T-helper 9 cell (primary cell): ENCODE measurements at places on chromosomes 4 and X.

DNA sequence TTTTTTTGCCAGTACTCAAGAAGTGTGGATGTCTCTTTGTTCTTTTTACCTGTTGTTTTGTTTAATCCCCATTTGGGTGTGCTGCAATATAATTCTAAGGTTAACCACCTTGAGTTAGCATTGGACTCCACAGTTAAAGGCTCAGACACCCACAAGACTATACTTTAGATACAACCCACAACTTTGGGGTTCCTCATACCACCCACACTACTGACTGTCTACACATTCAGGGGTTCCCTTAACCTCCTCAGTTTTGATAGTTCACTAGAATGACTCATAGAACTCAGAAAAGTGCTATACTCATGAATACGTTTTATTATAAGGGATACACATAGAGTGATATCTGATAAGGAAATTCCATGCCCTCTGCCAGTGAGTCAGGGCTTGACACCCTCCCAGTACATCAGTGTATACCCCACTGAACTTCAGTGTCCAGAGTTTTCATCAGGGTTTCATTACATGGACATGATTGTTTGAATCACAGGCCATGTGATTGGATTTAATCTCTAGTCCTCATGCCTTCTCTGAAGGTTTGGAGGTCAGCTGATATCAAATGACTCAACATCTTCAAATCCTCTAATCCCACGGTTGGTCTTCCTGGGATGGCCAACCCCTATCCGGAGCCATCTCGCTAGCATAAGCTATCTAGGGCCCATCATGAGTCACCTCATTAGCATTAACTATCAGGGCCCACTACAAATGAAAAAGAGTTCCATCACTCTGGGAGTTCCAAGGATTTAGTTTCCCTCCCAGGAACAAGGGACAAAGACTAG lies 357.7 kb upstream of the EMCN start:
- no peak for DNase-seq

DNA sequence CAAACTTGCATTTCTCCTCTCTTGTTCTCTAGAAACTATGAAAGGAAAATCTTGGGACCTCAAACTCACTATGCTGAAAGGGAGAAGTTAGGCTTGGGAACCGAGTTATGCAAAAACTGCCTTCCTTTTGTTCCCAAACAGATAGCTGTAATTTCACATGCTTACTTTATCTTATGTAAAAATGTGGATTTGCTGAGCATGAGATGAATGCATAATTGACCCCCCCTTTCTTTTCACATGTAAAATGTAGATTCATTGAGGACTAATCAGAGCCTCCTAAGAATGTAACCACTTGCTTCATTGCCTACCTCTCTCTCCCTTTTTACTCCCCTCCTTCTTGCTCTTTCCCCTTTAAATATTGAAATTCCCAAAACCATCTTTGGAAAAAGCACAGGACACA lies 18.0 kb downstream of the TBC1D9 start:
- DNase-seq = no peak

DNA sequence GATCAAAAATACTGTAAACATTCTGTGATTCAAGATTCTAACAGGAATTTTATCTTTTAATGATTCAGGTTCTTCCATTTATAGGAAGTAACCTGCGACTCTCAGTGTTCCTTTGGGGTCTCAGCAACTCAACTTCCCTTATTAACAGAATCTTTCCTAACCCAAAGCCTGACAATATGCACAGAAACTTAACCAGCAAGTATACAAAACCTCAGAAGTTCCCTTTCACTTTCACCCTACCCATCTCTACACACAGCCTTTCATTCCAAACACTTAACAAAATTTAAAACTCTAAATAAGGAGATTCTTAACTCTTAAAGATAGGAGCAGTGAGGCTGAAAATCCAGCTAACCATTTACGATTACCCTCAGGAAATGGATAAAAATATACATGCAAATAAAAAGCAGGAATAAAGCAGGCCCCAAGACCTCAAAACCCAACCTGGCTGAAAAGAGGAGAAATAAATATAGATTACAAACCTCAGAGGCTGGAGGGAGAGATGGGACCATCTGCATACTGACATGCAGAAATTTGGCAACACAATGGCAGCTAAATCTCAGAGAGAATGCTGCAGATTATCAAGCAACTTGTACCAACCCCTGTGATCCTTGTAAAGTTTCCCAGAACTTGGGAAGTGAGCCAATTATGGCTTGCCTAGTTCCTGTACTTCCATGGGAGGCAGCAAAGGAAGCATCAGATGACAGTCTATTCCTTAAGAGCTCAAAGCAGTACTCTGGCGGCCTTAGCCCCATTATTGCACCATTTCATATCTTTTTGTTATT lies 101.0 kb downstream of the ATP11C start:
- no peak for DNase-seq

- DNase-seq = no peak
Measured at GRCh38 chr4:16066586-16067128, 17.2 kb downstream of the PROM1 start.

GRCh38 chr4:183823434-183823833 lies 81.7 kb upstream of the STOX2 start:
- no peak for DNase-seq

DNA sequence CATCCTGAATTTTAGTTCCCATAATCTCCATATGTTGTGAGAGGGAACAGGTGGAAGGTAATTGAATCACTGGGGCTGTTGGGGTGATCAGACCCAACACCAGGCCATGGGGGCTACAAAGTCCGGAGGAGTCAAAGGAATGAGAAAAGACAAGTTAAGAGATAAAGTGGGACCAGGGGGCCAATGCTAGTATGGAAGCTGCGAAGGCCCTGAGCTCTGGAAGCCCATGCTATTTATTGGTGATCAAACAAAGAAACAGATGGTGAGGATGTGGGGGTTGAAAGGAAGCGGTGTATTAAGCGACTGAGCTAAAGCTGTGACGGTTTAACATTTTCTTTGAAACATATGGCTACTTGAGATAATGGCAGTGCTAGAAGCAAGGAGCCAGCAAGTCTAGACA lies 132.8 kb downstream of the PDGFC start:
- DNase-seq = no peak

DNA sequence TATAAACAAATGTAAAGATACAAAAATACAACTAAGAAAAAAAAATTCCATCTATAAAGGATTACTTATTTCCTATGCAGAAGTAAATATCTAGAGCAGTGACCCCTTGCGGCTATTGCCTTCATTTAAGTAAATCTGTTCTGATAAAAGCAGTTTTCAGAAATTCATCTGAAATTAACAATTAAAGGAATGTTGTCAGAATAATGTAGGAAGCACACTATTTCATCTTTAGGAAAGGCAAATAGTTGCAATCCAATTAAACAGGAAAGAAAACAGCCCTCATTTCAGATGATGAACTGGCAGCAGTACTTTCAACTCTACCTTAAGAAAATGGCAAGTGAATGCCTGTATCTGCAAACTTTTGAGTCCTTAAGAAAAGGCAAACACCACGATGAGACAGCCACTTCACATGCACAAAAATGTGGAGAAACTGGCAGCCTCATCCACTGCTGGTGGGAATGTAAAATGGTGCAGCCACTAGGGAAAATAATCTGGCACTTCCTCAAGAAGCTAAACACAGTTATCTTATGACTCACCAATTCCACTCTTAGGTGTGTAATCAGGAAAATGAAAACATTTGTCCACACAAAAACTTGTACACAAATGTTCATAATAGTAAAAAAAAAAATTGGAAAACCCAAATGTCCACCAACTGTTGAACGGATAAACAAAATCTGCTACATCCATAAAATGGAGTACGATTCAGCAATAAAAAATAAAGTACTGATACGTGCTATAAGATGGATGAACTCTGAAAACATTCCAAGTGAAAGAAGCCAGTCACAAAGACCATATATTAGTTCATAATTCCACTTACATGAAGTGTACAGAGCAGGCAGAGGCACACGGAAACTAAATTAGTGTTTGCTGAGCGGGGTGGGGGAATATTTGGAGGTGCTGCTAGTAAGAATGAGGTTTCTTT lies 2.0 kb upstream of the THAP9 start:
- DNase-seq = no peak

- peak; percentile 54 for DNase-seq
Measured at GRCh38 chr4:1604706-1605205, 79.4 kb downstream of the FAM53A start.

GRCh38 chr4:144820728-144821085 lies 174.8 kb downstream of the HHIP start:
- DNase-seq = no peak

- no peak for DNase-seq
Measured at GRCh38 chrX:101223226-101223625, 3.6 kb downstream of the DRP2 start.

GRCh38 chrX:150119323-150119722 lies 181.0 kb upstream of the EOLA2 start:
- DNase-seq = no peak

DNA sequence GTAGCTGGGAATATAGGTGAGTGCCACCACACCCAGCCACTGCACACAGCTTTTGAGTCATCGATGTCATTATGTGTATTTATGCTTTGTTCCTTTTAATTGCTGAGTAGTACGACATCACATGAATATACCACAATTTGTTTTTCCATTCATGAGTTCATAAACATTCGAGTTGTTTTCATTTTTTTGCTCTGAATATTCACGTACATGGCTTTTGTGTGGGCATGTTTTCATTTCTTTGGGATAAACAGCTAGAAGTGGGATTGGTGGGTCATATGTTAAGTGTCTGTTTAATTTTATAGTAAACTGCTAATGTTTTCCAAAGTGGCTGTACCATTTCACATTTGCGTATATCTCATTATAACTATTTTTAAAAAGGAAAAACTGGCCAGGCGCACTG lies 45.1 kb upstream of the KDR start:
- no peak for DNase-seq

- DNase-seq = no peak
Measured at GRCh38 chr4:11537846-11538245, 109.2 kb upstream of the HS3ST1 start.

GRCh38 chrX:75228854-75229253 lies 45.0 kb upstream of the UPRT start:
- DNase-seq = no peak

DNA sequence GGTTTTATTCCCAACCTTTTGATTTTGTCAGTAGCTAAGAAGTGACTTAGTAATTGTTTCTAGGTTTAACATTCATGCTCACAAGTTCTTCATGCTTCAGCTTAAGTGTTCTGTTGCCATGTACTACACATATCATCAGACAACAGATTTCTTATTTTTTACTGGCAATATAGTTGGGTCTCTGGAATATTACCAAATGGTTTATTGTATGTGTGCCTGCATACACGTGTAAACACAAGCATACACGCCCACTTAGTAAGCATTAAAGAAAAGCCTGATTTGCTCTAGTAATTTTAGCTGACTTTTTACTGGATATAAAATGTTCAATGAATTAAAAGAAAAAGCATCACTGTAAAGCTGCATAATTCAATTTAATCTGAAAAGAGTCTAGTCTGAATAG lies 199.8 kb downstream of the CAMK2D start:
- no peak for DNase-seq

GRCh38 chr4:113209153-113209552 lies 159.7 kb downstream of the ANK2 start:
- DNase-seq = no peak

DNA sequence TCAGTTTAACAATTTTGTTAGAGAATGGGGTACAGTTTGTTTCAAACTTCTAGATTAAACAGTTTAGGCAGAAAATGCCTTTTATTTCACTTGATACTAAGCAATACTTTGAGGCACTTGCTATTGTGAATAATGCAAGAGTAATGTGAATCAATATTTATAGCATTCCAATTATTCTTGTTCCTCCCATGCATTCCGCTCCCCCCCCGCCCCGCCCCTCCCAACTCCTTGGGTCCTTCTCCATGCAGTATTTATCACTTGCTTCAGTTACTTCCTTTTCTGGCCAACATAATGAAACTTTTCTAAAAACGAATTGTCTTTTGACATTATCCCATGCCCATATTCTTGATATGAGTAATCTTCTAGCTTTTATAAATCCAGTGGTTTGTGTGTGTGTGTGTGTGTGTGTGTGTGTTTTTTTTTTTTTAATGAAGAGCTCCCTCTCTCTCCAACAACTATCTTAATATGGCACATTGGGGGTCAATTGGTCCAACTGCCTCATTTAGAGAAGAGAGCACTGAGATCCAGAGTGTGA lies 1.6 kb downstream of the BANK1 start:
- DNase-seq = no peak

- no peak for DNase-seq
Measured at GRCh38 chr4:111854494-111855087, 290.7 kb upstream of the FAM241A start.

DNA sequence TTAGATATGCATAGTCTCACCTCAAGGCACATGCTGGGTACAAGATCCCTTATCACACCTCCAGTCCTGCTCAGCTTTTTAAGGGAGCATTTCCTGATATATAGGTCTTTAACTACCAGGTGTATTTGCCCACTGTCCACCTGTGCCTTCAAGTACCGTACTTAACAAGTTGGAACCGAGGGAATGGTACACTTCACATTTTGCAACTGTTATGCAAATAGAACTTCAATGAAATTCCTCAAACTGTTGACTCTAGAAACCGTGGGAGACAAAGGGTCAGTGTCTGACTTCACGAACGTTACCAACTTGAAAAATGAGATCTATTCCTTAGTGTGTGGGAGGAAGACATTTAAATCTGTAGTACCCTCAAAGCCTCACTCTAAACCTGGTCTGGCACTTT lies 5.2 kb downstream of the TRIM2 start:
- DNase-seq = no peak

DNA sequence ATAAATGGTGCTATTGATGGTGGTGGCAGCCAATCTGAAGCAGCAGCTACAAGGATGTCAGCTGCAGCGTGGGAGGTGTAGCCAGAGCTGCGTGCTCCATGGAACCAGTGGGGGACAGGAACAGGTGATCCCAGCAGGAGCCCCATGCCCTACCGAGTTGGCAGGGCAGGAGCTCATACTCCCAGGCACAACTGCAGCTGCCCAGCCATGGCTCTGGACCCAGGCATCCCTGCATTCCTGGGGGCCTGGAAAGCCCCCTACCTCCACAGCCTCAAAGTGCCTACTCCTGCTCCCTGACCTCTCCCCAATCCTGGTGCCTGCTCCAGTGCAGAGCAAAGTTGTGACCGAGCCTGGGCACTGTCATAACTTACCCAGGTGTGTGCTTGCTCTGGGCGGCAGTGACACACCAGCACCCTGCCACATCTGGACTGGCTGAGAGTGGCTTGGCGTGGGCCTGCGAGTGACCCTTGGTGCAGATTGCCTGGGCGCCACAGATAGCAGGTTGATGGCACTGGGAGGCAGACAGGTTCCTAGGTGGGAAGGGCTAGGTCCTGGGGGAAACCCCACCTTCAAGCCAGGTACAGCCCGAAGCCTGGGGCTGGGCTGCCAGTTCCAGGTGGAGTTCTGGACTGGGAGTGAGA lies 101.1 kb downstream of the DCAF12L2 start:
- DNase-seq = no peak

- DNase-seq = no peak
Measured at GRCh38 chr4:186826006-186826405, 102.3 kb upstream of the FAT1 start.

- no peak for DNase-seq
Measured at GRCh38 chr4:169225812-169226211, 44.9 kb downstream of the SH3RF1 start.

DNA sequence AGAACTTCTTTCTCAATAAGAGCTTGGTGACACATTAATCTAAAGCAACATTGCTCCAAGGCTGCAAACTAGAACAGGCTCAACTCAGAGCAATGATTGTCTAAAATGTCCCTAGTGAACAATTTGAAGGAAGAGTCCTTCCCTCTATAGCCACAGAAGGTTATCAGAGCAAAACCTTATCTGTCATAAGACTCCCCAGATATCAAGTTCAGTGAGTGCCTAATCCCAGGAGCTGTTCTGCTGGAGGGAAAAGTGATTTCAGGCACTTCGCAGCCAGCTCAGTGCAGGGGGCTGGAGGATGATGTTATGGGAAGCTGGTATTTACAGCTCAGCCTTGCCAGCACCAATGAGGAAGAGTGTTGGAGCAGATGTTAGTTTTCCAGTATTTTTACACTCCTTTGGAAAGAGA lies 497.5 kb downstream of the INPP4B start:
- no peak for DNase-seq
